H9 (cell line): ENCODE measurements at places on chromosomes 3 and 15. TPM values are rescaled to one million over a fixed set of nuclear protein-coding genes. Genes with fewer than 3 reads are reported as not detected.

- DNase-seq = no peak
These were observed 1.2 kb downstream of the GNAI2 start for GRCh38 chr3:50237133-50237651.

The CFAP91 gene
- 2.2 and 2.3 TPM in 2 replicates for total RNA-seq

The ARPC4 gene
- 161 and 164 TPM in 2 replicates for total RNA-seq

- DNase-seq = peak; percentile 51
These were observed 112.2 kb upstream of the ETV5 start for GRCh38 chr3:186220911-186221645.

- DNase-seq = no peak
These were observed 747 bp downstream of the NSUN3 start for GRCh38 chr3:94063496-94064119.

The GOLGA8J gene
- not detected in 2 replicates for total RNA-seq

- DNase-seq = no peak
These were observed 104.5 kb downstream of the NLGN1 start for GRCh38 chr3:173501931-173502489.

The RLBP1 gene
- total RNA-seq = not detected in 2 replicates

DNA sequence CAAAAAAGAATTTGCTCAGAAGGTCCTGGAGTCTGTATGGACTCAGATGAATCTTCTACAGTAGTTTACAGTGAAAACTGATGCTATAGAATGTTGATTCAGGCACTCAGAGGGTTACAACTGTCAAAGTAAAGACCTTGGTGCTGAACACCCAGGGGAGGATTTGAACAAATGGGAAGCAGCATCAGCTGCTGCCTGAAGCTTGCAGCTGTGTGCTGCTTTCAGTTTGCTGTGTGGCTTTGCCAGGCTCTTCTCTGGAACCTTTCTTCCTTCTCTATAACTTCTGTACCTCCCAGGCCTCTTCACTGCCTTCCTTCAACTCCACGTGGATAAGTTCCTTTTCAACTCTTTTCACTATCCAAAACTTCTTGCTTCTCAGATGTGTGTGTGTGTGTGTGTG lies 214.2 kb downstream of the GRM7 start:
- DNase-seq = no peak

GRCh38 chr15:94844538-94845389 lies 613.4 kb downstream of the MCTP2 start:
- DNase-seq = peak; percentile 60

GRCh38 chr3:147130461-147130860 lies 275.9 kb downstream of the ZIC4 start:
- no peak for DNase-seq
